ENCODE measurements at places on chromosomes 6 and 20.

DNA sequence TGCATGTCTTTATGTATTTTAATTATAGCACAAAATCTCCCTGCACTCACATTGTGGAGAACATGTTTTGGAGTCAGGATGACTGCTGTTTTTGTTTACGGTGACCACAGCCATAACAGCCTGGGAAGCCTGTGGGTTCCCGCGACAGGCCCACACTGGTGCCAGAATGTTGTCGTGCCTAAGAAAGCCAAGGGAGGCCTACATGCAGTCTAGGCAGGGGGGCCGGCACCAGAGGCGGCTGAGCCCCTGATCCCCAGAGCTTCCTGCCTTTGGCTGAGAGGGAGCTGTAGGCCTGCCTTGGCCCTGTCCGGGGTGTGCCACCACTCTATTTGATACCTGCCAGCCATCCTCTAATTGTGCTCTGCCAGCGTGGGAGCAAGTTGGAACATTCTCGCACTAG is 46.7 kb downstream of the TBC1D7 start:
- no peak for DNase-seq

GRCh38 chr6:132364306-132365074 is 36.8 kb downstream of the MOXD1 start:
- DNase-seq: no peak

DNA sequence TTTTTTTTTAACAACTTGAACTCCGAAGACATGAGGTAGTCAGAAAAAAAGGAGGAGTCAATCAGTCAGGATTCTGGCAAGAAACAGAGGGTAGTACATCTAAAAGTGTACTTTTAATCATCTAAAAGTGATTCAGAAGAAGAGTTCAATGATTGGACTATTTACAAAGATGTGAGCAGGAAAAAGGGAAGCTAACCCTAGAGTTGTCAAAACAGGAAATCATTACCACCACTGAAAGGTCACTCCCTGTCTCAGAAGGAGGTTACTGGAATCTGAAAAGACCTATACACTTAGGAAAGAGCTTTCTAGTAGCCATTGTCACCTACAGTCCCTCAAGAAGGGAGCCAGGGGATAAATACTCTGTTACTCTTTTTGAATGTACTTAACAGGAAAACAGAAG is 16.7 kb upstream of the LMBRD1 start:
- DNase-seq: no peak

DNA sequence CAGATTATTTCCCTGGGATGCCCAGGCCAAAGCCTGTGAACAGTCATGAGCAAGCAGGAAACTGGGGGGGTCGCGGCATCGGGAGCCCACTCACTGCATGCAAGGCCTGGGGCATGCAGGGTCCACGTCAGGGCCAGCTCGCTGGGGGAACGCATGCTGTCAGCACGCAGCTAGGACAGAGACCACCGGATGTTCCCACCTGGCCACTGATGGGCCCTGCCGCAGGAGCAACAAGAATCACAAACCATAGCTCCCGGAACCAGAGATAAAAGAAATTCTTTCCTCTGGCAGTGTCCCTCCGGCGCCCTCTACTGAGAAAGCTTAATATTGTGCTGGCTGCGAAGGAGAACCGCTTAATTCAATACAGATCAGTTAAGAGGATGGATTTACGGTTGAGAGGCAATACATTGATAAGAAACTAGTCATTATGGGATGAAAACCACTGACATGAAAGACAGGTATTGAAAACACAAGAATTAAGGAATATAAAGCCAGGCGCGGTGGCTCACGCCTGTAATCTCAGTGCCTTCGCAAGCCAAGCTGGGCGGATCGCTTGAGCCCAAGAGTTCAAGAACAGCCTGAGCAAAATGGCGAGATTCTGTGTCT is 32.6 kb downstream of the C6orf15 start:
- no peak for DNase-seq
